ENCODE measurements at places on chromosomes 5 and 9.
A peak's percentile ranks its signal among the peaks of the same experiment; 100 is the strongest.

DNA sequence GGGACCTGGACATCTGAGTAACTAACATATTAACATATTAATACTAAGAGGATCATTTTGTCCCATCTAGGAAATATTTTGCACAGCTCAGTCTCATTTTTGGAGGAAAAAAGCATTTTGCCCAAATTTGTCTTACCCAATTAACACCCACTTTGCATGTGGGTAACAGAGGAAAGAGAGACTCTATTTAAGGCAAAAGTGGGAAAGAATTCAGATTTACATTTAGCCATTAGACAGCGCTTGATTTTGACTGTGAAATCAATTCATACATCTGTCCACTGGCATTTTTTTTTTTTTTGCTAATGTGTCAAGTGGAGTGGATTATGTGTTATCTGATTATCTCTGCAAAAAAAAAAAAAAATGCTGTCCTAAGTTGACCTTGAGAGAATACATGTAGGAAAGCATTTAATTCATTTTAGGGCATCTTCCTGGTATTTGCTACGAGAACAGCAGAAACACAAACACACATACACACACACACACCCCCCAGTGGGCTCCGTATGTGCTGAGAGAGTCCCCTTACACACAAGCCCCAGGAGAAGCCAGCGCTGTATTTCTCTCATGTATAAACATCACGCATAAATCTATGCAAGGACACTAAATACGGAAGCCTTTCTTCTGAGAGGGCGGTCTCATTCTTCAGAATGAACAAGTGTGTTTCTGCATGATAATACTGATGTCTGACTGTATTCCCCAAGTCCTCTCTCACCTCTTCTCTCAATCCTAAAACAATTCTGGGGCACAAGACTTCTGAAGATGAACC is 202.0 kb upstream of the KLF9 start:
- DNase-seq, result no peak
- H3K27ac ChIP-seq, result no peak overlapping the region
- no peaks in the 10 kb centered on the region for H3K4me1 ChIP-seq
- H3K27me3 ChIP-seq, result peaks cover 4% of the 10 kb centered on the region
- no peak overlapping the region for H3K4me3 ChIP-seq

DNA sequence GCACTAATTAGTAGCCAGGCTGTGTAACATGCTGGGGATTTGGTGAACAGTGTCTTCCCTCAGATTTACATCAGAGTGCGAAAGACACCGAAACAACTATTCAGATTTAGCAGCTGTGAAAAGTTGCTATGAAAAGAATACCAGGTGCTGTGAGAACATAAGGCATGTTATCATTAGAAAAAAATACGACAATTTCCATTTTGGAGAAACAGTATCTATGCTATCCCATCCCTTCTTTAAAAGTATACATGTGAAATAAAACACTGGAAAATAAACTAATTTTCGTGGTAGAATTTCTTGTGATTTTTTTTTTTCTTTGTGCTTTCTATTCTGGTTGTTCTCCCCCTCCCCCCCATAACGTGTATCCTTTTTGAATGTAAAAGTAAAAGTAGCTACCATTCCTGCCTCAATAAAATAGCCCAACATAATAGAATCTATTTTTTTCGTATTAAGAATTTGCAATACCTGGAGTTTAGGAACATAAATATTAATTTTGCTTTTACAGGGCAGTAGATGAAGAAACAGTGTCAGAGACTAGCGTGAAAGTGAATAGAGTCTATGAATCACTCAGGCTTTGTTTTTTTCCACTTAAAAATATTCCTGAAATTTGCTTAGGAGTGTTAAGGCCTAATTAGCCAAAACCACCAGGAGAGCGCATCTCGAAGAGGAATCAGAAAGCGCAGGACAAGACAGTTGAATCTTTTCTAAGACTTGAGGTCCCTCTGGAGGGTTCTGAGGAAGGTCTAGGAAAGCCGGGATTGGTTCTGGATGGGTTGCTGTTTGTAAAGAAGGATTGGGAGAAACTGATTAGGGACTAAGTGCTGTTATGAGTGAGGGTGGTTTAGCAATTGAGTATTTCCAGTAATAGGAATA is 813 bp upstream of the SLU7 start:
- peak overlapping the region; percentile 95 for H3K27ac ChIP-seq
- peak overlapping the region; percentile 96 for H3K4me3 ChIP-seq
- peaks cover 10% of the 10 kb centered on the region for H3K36me3 ChIP-seq
- peaks cover 35% of the 10 kb centered on the region for H3K4me1 ChIP-seq

GRCh38 chr5:129917224-129917623 is 13.0 kb downstream of the CHSY3 start:
- H3K36me3 ChIP-seq, result peaks cover 4% of the 10 kb centered on the region
- no peak overlapping the region for H3K27ac ChIP-seq
- H3K4me1 ChIP-seq, result no peaks in the 10 kb centered on the region
- no peaks in the 10 kb centered on the region for H3K27me3 ChIP-seq
- no peak overlapping the region for H3K4me3 ChIP-seq

- no peak overlapping the region for H3K4me3 ChIP-seq
- H3K27ac ChIP-seq, result no peak overlapping the region
- peaks cover 6% of the 10 kb centered on the region for H3K4me1 ChIP-seq
- no peaks in the 10 kb centered on the region for H3K27me3 ChIP-seq
- H3K36me3 ChIP-seq, result peaks cover 12% of the 10 kb centered on the region
These were observed 126.0 kb downstream of the WNK2 start for GRCh38 chr9:93309889-93310425.

- DNase-seq, result no peak
- H3K4me3 ChIP-seq, result no peak overlapping the region
- H3K4me1 ChIP-seq, result peaks cover 28% of the 10 kb centered on the region
- no peak overlapping the region for H3K27ac ChIP-seq
- no peaks in the 10 kb centered on the region for H3K27me3 ChIP-seq
These were observed 5.8 kb downstream of the TMEM268 start for GRCh38 chr9:114616684-114617520.

DNA sequence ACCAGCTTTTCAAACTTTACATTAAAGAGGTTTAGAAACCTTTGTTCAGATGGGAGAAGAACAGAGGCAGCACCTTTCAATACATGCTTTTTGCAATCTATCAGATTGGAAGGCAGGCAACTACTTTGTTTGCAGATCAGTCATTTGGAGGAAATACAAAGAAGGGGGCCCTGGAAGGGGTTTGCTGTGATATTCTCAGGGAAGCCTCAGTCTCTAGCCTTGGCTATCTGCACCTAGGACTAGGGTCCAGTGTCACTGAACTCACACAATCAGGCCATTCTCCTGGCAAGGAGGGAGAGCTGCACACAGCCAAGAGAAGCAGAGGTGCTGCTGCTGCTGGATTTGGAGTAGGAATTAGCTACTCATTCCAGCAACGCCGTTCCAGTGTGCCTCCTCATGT is 79.5 kb downstream of the CRB2 start:
- H3K27me3 ChIP-seq, result no peaks in the 10 kb centered on the region
- H3K27ac ChIP-seq, result no peak overlapping the region
- peaks cover 5% of the 10 kb centered on the region for H3K36me3 ChIP-seq
- peaks cover 20% of the 10 kb centered on the region for H3K4me1 ChIP-seq
- H3K4me3 ChIP-seq, result no peak overlapping the region

DNA sequence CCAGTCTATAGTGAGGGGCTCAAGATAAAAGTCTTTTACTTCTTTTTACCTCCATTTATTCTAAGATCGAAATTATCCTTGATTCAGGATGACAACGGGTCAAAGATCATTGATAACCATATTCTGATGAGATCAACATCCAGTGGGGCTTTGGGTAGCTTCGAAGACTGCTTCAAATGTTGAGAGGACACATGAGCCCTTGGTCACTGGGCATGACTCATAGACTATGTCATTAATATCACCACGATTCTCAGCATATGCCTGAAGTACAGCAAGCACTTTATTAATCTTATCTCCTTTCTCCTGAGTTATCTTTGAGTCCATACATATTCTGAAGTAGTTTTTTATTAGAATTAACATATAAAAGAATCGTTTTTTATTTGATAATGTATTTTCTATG is 117.1 kb upstream of the DAB2 start:
- no peaks in the 10 kb centered on the region for H3K27me3 ChIP-seq
- H3K36me3 ChIP-seq, result no peaks in the 10 kb centered on the region
- peaks cover 15% of the 10 kb centered on the region for H3K4me1 ChIP-seq

DNA sequence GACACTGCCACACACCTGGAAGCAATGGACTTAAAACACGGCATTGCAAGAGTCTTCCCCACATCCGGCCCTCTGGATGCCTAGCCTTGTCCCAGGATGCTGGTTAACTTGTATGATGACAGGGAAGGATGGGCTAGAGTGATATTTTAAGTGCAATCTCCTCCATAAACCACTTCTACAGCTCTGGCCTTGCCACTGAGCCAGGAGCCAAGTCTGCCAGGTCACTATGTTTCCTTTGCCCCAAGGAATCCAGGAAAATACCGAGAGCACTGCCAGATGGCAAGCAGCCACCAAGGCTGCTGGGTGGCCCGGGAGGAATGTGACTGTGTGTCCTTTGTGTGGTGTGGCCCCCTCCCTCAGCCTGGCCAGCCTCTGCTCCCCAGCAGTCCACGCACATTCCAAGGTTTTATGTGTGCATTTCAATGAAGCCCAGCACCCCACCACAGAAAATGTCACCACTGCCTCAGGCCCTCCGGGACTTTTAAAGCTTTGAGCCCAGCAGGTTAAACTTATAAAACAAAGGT is 106.0 kb downstream of the FRMD3 start:
- H3K27me3 ChIP-seq, result no peaks in the 10 kb centered on the region
- no peak overlapping the region for H3K4me3 ChIP-seq
- peaks cover 18% of the 10 kb centered on the region for H3K4me1 ChIP-seq
- no peaks in the 10 kb centered on the region for H3K36me3 ChIP-seq

DNA sequence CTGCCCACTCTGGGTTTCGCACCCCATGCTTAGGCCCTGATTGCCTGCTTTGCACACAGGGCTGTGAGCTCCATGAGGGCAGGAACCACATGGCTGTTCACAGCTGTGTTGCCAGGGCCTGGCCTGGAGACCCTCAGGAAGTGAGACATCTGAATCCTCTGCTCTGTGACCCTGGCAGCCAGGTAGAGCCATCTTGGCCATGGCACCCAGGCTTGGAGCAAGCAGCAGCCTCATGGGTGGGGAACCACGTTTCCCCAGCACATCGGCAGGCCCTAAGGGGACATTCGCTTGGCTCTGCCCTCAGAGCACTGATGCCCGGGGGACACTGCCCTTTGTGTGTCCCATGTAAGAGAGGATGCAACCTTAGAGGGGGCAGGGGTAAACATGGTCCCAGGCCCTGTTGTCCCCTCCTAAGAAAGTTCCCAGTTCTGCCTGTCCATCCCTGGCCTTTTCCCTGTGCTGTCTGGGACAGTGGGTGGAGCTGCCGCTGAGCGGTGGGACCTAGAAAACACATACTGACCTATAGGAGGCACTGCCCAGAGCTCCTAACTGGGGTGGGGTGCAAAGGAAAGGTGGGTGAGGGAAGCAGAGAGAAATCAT is 144.1 kb upstream of the IER5L start:
- peak overlapping the region; percentile 49 for H3K4me3 ChIP-seq
- H3K27ac ChIP-seq, result no peak overlapping the region
- peaks cover 40% of the 10 kb centered on the region for H3K4me1 ChIP-seq
- H3K36me3 ChIP-seq, result no peaks in the 10 kb centered on the region

- H3K4me1 ChIP-seq, result no peaks in the 10 kb centered on the region
- no peak for DNase-seq
- no peak overlapping the region for H3K27ac ChIP-seq
- H3K4me3 ChIP-seq, result no peak overlapping the region
These were observed 204.9 kb downstream of the CHSY3 start for GRCh38 chr5:130109152-130109551.

GRCh38 chr5:131976414-131977211 is 31.1 kb upstream of the MEIKIN start:
- no peak overlapping the region for H3K27ac ChIP-seq
- no peaks in the 10 kb centered on the region for H3K4me1 ChIP-seq
- peak; percentile 51 for DNase-seq

DNA sequence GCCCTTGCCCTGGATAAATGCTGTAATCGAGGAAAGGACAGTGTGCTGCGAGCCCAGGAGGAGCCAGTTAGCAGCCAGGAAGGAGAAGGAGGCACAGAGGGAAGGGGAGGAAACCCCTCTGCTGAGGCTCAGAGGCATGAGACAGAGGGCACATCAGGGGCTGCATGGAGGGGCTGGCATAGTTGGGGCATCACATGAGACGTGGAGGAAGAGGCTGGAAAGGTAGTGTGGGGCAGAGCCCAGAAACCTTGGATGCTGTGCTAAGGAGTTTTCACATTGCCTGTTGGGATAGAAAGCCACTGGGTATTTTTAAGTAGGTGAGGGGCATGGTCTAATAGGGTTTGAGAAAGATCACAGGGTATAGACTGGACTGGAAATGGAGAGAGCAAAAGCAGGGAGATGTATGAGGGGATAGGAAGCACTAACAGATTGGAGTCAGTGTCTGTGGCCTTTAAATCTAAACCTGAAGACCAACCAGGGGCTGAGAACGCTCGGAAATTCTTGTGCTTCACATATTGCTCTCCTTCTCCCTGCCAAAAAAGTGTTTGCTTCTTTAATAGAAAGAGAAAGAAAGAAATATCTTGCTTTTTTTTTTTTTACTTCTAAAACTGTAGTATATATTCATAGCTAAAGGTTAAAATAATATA is 33.0 kb upstream of the ANGPTL2 start:
- peak; percentile 44 for DNase-seq
- H3K4me1 ChIP-seq, result peaks cover 22% of the 10 kb centered on the region
- H3K27ac ChIP-seq, result peak overlapping the region; percentile 39
- H3K27me3 ChIP-seq, result no peaks in the 10 kb centered on the region
- no peak overlapping the region for H3K4me3 ChIP-seq

- H3K4me3 ChIP-seq, result no peak overlapping the region
- H3K36me3 ChIP-seq, result peaks cover 3% of the 10 kb centered on the region
- no peak for DNase-seq
These were observed 10.2 kb upstream of the IL12B start for GRCh38 chr5:159340511-159340910.

DNA sequence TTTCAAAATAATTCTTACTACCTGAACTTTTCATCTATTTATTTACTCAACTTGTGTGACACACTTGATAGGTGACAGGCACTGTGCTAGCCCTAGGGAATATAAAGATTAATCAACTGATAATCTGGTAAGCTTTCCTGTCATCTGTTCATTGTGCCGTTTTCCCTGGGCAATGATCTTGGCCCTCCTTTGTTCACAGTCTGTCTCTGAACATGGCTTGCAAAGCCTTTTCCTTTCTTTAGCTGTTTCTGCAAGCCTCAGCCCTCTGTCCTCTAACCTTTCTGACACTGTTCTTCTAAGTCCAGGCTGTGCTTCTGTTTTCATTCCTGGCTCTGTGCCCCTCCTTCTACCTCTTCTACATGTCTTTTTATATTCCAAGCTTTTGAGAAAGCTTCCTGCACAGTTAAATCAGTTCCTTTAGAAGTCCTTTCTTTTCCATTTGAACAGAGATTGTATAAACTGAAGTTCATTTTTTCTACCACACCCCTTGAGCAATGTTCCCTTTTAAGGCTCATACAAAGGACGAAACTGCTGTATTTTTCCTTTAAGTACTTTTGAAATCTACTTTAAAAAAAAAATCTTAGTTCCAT is 803.0 kb upstream of the ZNF608 start:
- no peaks in the 10 kb centered on the region for H3K36me3 ChIP-seq
- H3K27ac ChIP-seq, result peak overlapping the region; percentile 34
- no peak for DNase-seq
- peak overlapping the region; percentile 32 for H3K4me3 ChIP-seq
- peaks cover 30% of the 10 kb centered on the region for H3K4me1 ChIP-seq

All from type B pancreatic cell (in vitro differentiated cells).